ENCODE measurements at places on chromosomes 16 and 17.

- no peak for DNase-seq
Observed at GRCh38 chr16:50371936-50372595, 3.3 kb upstream of the BRD7 start.

DNA sequence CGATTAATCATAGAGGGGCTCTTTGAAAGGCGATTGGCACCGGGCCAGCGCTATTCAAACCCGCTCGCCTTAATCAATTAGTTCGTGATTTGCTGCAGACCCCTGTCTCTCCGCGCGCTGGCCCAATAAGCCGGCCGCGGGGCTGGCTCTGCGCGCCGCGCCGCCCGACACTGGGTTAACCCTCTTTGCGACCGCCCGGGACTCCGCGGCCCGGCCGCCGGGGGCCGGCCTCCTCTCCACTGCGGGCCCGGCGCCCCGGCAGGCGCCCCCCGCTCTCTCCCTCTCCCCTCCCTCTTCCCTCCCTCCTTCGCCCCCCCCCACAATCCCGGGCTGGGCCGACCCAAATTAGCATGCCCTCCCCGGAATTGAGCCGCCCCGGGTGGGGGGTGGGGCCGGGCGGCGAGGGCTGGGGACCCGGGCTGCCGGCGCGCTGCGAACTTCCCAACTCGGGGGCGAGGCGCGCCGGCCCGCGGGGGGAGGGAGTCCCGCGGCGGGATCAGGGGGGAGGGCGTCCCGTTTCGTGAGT lies 428 bp upstream of the SALL1 start:
- no peak for DNase-seq

- DNase-seq, result no peak
Observed at GRCh38 chr16:14509675-14510132, 120.4 kb downstream of the PARN start.

DNA sequence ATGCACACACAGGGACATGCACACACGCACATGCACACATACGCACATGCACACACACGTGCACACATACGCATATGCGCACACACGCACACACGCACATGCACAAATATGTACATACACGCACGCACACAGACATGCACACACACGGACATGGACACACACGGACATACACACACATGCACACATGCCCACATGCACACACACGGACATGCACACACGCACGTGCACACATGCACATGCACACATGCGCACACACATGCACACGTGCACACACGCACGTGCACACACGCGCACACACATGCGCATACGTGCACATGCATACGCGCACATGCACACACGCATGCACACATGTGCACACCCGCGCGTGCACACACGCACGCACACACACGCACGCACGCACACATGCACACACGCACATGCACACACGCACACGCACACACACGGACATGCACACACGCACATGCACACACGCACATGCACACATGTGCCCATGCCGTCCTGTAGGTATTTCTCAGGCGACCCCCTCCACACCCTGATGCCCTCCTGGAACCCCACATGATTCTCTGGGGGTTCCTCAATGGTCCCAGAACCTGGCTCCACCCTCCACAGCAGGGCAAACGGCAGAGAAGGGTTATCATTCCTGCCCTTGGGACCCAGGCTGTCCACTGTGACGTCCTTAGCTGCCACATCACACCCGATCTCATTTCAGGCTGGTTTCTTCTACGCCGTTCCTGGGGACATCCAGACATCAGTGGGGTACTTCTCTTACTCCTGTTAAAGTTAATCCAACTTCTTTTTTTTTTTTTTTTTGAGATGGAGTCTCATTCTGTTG lies 9.6 kb upstream of the RBFOX3 start:
- no peak for DNase-seq

DNA sequence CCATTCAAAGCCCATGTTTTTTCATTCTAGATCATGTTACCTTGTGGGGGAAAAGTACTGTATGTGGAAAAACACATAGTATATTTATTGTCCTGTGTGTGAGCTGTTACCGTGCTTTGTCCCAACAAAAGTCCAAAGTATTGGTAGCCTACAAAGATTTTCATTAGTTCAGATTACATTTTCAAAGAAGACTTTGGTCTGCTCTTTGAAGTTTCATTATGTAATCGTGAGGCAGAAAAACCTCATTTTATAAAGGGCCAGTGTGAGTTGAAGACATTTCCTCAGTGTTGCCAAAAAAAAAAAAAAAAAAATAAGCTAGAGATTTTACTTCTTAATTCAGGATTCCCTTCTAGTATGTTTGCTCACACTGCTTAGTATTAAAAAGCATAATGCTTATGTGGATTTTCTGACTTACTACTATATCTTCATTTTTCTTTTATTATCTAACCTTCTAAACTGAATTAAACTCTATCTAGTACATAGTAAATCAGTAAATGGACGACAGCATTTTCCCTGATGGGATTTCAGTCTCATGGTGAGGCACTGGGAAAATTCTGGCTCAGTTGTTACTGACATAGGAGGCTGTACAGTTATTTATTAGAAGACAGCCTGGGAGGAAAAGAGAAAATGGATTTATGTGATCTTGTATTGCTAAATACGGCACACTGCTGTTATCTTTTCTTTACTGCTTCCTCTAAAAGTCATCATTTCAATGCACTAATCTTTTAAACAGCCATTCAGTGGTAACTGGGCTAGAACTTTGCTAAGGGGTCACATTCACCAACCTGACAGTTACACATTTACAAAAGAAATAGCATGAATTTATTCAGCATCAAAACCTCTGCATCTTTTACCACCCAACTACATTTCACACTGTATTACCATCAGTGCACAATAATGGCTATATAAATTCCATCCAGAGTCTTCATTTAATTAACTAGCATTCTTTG lies 100.6 kb downstream of the STXBP4 start:
- no peak for DNase-seq

DNA sequence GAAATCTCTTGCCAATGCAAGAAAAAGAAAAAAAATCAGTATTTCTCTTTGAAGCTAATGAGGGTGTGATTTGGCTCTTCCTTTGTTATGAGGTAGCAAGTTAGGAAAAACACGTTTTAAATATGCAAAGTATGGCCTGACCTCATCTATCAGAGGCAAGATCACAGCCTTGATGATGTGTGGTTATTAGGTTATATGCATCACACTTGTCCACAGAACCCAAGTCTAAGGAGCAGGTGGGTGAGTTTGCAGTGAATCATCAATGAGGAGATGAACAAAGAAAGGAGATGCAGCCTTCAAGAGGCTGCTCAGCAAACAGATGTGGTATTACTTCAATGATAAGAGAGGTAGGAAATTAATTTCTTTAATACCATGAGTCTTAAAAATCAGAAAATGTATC lies 594.8 kb upstream of the CDH5 start:
- DNase-seq, result no peak

- DNase-seq, result no peak
Observed at GRCh38 chr16:87329436-87330256, 12.5 kb upstream of the C16orf95 start.

DNA sequence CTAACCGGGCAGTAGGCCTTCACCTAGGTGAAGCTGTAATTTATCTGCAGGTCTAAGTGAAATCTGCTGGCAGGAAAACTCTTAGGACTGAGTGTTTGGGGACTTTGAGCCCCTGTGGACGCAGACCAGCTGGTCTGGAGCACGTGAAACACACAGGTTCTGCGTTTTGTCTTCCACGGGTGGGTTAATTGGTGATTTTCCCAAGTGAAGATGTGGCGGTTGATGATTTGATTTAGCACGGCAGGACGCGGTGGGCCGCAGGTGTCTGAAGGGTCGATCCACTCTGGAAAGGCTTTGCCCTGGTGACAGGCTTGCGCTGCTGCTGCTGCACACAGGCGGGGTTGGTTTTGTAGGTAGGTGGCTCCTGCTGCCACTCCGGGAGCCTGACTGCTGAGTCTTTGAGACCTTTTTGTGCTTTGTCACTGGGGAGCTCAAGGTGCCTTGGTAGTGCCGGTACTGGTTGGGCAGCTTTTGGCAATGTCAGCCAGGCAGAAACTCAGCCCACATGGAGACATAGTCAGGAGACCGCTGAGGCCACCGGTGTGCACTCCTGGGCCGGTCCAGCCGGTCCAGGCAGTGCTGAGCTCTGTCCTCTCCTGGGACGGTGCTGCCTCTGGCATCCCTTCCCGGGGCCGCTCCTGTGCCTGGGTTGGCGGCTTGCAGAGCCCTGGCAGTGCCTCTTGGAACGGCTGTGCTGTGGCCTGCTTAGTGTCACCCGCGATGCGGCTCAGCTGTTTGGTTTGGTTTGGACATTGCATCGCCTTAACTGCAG lies 2.3 kb downstream of the BAIAP2 start:
- DNase-seq, result no peak

DNA sequence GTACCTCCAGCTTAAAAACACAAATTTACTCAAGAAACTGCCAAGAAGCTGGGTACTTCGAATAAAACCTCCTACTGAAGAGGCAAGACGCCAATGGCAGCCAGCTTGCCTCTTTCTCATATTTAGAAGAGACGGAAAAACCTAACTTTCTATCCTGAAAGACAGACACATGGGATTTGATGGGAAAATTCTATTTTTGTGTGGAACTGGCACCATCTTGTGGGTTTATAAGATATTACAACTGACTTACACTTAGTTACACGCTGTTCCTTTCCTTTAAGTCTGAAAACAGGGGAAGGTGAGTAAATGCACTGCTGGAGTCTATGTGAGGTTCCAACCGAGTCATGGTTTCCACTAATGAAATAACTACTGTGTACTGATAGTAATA lies 10.3 kb downstream of the ZNF18 start:
- DNase-seq, result no peak

GRCh38 chr17:53719229-53719628 lies 103.5 kb upstream of the KIF2B start:
- no peak for DNase-seq

GRCh38 chr16:53827741-53828140 lies 123.8 kb downstream of the FTO start:
- DNase-seq, result no peak

DNA sequence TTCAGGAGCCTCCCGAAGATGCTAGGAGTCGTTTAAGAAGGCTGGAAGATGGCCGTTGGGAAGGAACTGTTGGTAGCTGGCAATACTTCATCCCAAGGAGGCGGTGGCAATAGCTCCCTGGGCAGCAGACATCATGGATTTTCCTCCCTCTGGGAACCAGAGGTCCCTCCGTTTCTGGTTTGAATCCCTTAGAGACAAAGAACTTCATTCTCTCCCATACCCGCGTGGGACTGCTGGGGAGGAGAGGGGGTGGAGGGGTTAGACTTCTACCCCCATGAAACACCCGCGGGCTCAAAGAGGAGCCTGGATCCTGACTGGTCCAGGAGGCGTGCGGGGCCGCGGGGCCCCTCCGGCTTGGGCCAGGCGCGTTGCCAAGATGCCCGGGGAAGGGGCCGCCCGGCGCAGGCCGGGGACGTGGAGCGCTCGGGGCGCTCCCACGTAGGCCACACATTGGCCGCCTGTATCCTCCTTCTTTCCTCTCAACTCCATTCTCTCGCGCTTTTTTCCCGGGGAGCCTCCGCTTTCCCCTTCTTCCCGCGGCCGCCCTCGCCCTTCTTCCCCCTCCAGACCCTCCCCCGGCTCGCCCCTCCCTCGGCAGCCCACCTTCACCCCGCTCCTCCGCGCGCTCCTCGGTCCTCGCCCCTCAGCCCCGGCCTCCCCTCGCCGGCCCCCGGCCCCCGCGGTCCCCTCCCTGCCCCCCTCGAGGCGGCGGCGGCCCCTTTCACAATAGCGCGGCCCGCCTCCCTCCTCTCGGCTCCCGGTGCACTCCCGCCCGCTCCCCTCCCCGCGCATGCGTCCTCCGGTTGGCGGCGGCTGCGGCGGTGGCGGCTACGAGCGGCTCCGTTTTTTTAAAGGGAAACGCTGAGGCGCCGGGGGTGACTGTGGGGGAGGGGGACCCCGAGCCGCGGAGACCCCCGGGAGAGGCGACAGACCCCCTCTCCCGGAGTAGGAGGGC lies at the start of gene MSL1:
MSL1 (plus strand) TSS at position 791 of the 955 bp plus-strand sequence. CDS start 642 bp downstream, outside the sequence.
- DNase-seq, result peak; percentile 84

DNA sequence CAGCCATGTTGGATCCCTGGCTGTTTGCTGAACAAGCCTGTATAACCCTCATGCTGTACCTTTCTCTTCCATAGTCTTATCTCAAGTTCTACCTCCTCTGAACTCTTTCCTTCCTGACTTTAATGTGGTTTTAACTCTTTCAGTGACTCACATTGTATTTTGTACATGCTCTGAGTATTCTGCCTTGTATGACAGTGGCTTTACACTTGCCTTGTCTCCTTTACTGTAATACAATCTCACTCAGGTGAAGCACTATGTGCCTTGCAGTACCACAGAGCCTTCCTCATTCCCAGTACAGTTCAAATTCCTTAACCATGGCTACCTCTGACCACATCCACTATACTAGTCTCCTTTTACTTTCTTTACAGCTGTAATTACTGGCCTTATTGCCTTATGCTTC lies 14.1 kb downstream of the PSMD11 start:
- DNase-seq, result no peak

DNA sequence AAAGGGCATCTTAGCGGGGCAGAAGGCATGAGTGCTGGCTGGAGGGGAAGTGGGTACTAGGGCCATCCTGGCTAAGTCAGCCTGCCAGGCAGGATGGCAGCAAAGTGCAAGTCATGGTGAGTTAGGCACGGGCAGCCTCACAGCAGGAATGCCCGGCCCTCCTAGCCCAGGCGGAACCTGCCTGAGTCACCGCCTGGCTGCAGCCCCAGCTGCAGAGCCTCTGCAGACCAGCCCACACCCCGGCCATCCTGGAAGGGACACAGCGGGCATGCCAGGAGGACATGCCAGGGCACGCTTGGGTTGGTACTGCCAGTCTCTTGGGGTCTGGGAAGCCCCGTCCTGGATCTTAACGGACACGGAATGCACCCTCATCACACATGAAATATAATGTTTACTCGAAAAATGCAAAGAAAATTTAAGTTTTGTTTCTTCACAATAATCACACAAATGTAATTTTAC lies 5.0 kb upstream of the ALDH3A1 start:
- DNase-seq, result no peak

DNA sequence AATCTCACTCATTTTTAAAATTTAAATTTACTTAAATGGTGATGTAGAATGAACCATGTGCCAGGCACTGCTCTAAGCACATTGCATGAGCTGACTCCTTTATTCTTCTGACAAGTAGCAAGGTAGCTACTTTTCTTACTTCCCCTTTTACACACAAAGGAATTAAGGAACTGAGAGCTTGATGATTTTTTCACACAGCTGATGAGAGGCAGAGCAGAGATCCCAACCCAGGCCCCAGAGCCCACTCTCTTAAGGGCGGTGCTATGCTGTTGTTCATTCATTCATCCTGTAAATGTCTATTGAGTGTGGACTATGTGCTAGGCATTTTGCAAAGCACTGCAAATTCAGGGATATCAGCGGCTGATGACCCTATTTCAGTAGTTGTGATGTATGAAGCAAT lies 17.9 kb downstream of the SEC14L5 start:
- no peak for DNase-seq

Measured in activated T-helper 2 cell treated with anti-CD3 and anti-CD28 coated beads, Interferon-gamma antibody, Interleukin-2, Interleukin-4, amounts not matched to agents 10 μg/mL and 5 μg/mL and 100 μg/mL, durations not matched to agents 14 hours and 24 hours and 36 hours (primary cell).